ENCODE measurements at places on chromosomes 1 and 21.

DNA sequence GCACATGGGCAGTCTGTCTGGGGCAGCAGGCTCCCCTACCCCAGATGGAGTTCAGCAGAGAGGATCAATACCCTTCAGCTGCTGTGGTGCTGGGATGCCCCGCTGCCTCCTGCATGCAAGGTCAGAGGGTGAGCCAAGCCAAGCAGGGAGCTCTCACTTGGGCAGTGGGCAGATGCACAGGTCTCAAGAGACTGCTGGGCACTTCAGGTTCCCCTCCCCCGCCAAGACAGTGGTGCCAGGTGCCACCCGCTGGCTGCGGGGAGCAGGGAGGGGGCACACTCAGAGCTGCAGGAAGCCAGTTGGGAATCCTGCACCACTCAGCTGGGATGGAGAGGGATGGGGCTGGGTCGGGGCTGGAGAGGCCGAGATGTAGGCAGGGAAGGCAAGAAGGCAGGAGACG, 15.8 kb upstream of the EVA1B start:
- DNase-seq = no peak
- peaks cover 16% of the 10 kb centered on the region for H3K36me3 ChIP-seq
- no peaks in the 10 kb centered on the region for H3K27me3 ChIP-seq
- no peak overlapping the region for H3K27ac ChIP-seq
- H3K4me1 ChIP-seq = peaks cover 4% of the 10 kb centered on the region

GRCh38 chr21:45870421-45870820, 111.1 kb upstream of the COL6A1 start:
- no peak overlapping the region for H3K4me3 ChIP-seq
- no peak overlapping the region for H3K27ac ChIP-seq
- no peaks in the 10 kb centered on the region for H3K36me3 ChIP-seq
- H3K4me1 ChIP-seq = peaks cover 22% of the 10 kb centered on the region
- no peak for DNase-seq

GRCh38 chr21:38807986-38808385, 2.3 kb downstream of the ETS2 start:
- DNase-seq = no peak
- H3K27ac ChIP-seq = peak overlapping the region; percentile 93
- peak overlapping the region; percentile 98 for H3K4me3 ChIP-seq
- no peaks in the 10 kb centered on the region for H3K27me3 ChIP-seq

- H3K27ac ChIP-seq = peak overlapping the region; percentile 81
- peak; percentile 92 for DNase-seq
- peaks cover 5% of the 10 kb centered on the region for H3K4me1 ChIP-seq
- no peaks in the 10 kb centered on the region for H3K27me3 ChIP-seq
- H3K36me3 ChIP-seq = no peaks in the 10 kb centered on the region
Measured at GRCh38 chr1:50620680-50621329, 197.6 kb upstream of the DMRTA2 start.

GRCh38 chr1:117567435-117567834, 38.4 kb upstream of the TENT5C start:
- no peak overlapping the region for H3K4me3 ChIP-seq
- peaks cover 6% of the 10 kb centered on the region for H3K27me3 ChIP-seq
- H3K4me1 ChIP-seq = no peaks in the 10 kb centered on the region
- H3K27ac ChIP-seq = no peak overlapping the region
- no peak for DNase-seq
- H3K36me3 ChIP-seq = no peaks in the 10 kb centered on the region

DNA sequence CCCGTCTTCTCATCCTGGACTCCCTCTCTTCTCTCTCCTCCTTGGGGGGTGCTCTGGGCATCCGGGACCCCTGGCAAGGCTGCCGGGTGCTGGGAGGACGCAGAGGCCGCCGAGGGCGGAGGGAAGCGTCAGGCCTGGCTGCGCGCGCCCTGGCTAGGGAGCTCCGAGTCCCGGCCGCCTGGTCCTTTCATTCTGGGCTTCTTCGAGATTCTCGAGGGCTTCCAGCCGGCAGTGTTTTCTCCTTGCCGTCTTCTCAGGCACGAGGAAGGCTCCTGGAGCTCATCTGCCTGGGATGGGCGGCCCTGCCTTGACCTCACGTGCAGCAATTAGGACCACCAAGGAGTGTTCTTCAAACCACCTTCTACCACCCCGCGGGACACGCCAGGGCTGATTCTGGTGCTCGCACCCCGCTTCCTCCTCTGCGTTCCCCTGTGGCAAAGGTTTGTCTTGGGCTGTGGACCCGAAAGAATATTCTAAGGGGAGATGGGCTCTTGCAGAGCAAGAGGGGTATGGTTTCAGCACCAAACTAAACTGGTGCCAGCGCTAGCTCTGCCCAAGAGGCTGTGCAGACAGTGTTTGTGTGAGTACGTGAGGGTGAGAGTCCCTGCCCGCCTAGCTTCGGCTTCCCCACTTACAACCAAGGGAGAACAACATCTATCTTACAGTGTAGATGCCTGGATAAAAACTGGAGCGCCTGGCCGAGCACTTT, 36.5 kb downstream of the PIK3CD start:
- H3K36me3 ChIP-seq = no peaks in the 10 kb centered on the region
- no peaks in the 10 kb centered on the region for H3K27me3 ChIP-seq
- H3K4me1 ChIP-seq = peaks cover 27% of the 10 kb centered on the region
- DNase-seq = no peak

GRCh38 chr1:78834201-78834741, 172.3 kb downstream of the ADGRL4 start:
- no peak for DNase-seq
- peaks cover 36% of the 10 kb centered on the region for H3K4me1 ChIP-seq
- peak overlapping the region; percentile 99 for H3K27ac ChIP-seq
- H3K4me3 ChIP-seq = no peak overlapping the region
- no peaks in the 10 kb centered on the region for H3K36me3 ChIP-seq

DNA sequence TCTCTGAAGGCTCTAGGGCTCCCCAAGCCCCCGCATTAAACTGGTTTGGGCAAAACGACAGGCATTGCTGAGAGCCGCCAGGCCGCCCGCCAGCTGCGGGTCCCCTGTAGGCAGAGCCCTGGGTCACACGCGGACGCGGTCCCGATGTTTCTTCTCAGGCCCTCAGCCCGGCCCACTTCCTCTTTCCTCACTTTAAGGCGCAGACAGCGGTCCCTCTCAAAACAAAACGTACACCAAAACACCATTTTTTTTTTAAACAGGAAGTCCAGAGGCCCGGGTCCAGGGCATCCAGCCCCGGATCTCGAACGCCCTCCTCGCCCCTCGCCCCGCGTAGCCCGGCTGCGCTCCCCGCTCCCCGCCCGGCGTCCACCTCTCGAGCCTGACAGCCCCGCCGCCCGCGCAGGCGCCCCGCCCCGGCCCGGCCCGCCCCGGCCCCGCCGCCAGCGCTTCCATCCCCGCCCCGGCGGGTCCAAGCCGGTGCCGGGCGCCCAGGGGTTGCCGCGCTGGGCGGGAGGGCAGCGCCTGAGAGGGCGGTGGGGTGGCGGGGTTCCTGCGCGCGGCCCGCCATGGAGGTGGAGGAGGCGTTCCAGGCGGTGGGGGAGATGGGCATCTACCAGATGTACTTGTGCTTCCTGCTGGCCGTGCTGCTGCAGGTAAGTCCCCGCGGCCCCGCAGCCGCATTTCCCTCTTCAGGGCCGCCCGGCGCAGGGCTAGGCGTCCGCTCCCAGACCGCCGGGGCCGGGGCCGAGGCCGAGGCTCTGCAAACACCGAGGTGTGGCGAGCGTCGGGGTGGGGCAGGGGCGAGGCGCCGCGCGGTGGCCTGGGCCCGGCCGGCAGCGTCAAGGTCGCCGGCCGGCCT, at the start of gene SLC22A15:
Gene SLC22A15, plus strand, starts transcription at position 452 of the 859 bp plus-strand sequence. Its CDS starts 115 bp downstream, at position 567.
- DNase-seq = peak; percentile 64
- H3K4me3 ChIP-seq = peak within 1 kb of the TSS; percentile 65
- peaks cover 32% of the 10 kb centered on the region for H3K4me1 ChIP-seq
- no peaks in the 10 kb centered on the region for H3K27me3 ChIP-seq
- H3K27ac ChIP-seq = peak within 1 kb of the TSS; percentile 95
- H3K36me3 ChIP-seq = peaks cover 12% of the 10 kb centered on the region

- H3K36me3 ChIP-seq = no peaks in the 10 kb centered on the region
- DNase-seq = no peak
- H3K27ac ChIP-seq = no peak overlapping the region
- no peaks in the 10 kb centered on the region for H3K27me3 ChIP-seq
Measured at GRCh38 chr1:165595246-165595938, 35.6 kb upstream of the MGST3 start.

DNA sequence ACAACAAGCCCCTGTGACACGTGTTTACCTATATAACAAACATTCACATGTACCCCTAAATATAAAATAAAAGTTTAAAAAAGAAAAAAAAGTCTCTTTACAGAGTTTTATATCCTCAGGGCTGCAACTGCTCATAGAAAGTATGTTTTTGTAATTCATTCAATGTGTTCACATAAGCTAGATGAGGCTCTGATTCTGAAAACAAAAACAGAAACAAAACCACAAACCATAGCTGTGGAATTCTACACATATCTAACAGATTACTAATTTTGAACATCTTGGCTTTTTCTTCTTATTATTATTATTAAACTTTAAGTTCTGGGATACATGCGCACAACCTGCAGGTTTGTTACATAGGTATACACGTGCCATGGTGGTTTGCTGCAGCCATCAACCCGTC, 579.6 kb upstream of the ZRANB2 start:
- no peaks in the 10 kb centered on the region for H3K27me3 ChIP-seq
- no peak overlapping the region for H3K27ac ChIP-seq
- no peaks in the 10 kb centered on the region for H3K4me1 ChIP-seq
- H3K4me3 ChIP-seq = no peak overlapping the region

DNA sequence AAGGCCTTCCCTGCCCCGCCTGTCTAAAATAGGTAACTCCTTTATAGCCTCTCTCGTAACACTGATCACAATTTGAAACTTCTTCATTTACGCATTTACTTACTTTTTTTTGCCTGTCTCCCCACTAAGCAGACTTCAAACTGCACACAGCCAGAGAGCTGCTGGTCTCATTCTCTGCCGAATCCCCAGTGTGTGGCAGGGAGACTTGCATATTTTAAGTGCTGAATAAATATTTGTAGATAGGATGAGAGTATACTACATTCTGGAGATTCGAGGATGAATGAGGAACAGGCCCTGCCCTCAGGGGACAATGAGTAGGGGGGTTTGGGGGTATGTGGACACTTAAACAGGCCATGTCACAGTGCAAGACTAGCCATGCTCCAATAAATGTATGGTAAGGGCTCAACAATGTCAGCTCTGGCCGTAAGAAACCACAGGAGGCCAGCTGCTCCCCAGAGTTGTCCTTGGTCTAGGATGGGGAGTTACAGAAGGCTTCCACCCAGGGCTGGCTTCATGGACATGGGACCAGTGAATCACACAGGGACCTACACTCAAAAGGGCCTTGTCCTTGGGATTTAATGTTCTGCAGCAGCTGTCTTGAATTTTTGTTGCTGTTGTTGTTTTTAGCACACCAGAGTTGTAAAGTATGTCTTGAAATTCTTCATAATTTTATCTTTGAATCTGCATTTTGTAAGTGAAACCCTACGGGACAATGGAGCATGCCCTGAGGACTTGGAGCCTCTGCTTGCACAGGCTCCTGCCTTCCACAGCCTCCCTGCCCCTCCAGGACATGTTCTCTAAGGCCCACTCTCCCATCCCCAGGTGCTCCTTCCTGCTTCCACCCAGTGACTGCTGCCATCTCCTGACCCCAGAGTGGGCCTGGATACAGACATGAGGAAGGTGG, 8.5 kb downstream of the DIO1 start:
- no peak for DNase-seq
- no peaks in the 10 kb centered on the region for H3K27me3 ChIP-seq
- no peak overlapping the region for H3K27ac ChIP-seq
- no peaks in the 10 kb centered on the region for H3K36me3 ChIP-seq
- H3K4me3 ChIP-seq = no peak overlapping the region

DNA sequence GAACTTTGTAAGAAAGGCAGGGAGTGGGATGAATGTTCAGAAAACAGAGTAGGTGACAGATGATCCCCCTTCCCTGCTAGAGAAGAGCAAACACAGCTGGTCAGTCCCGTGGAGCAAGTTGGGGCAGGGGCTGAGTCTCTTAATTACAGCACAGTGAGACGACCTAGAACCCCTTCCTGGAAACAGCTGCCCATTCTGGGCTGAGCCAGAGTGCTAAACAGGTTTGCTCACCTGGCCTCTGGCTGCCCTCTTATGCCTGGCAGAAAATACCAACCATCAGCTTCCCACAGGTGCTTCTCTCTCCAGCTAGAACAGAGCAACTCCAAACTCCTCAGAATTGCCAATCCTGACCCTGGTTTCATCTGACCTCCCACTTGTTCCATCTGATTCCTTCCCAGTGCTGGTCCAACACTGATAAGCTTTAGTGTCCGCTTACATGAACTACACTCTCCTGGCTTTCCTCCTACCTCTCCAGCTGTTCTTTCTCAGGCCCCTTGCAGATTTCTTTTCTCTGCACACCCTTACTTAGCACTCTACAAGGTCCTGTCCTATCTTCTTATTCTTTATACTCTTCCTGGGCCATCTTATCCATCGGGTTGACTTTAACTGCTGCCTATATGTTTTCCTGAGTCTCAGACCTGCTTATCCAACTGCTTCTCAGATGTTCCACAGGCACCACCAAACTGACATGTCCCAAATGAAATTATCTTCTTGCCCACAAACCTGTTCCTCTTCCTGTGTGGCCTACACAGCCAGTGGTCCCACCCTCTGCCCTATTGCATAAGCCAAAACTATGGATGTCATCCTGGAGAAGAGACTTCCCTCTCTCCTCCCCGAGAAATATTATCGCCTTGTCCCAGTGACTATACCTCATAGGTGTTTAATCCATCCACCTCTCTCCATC, 22.6 kb upstream of the COL9A2 start:
- no peaks in the 10 kb centered on the region for H3K27me3 ChIP-seq
- no peaks in the 10 kb centered on the region for H3K36me3 ChIP-seq
- H3K4me3 ChIP-seq = no peak overlapping the region
- no peak overlapping the region for H3K27ac ChIP-seq
- DNase-seq = no peak

DNA sequence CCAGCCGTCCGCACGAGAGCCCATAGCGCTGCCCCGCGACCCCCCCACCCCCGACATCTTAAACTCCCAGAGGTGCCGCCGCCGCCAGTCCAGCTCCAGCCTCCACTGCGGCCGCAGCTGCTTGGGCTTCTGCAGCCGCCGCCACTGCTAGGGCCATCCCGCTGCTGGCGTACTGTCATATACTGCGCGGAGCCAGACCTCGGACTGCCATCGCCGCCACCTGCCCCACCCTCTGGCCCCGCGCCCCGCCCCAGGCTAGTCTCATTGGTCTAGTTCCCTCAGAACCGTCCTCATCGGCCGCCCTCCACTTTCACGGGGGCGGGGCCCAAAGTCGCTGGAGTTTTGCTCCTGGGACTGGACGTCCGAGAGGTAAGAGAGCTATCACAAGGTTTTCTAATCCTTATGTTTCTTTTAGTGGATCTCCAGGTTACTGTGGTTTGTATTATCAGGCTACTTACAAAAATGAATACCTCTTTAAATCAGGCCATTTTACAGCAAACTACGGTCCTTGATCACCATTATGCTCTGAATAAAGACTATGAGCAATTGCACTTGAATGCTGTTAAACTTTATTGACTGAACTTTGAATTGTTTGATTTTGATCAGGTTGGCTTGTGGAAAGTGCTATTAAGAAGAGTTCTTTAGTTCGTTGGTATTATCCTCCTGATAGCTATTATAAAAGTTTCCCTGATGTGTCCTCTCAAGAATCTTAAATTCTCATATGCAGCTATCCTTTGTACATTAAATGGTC, 2.8 kb upstream of the CD1D start:
- H3K27me3 ChIP-seq = no peaks in the 10 kb centered on the region
- no peak overlapping the region for H3K27ac ChIP-seq
- peak; percentile 89 for DNase-seq
- H3K4me1 ChIP-seq = peaks cover 14% of the 10 kb centered on the region

Measured in RWPE2 (cell line).